ENCODE measurements at places on chromosomes 2 and 18. TPM values are rescaled to one million over a fixed set of nuclear protein-coding genes. Genes with fewer than 3 reads are reported as not detected.

- no peaks in the 10 kb centered on the region for H3K27me3 ChIP-seq
- H3K27ac ChIP-seq = no peak overlapping the region
- DNase-seq = no peak
- peaks cover 4% of the 10 kb centered on the region for H3K36me3 ChIP-seq
- H3K4me3 ChIP-seq = no peak overlapping the region
Observed at GRCh38 chr2:201413143-201413542, 38.1 kb downstream of the TRAK2 start.

DSG1 gene
- not detected for total RNA-seq

- no peak overlapping the region for H3K4me3 ChIP-seq
- no peak for DNase-seq
- no peaks in the 10 kb centered on the region for H3K4me1 ChIP-seq
- H3K36me3 ChIP-seq = peaks cover 25% of the 10 kb centered on the region
Observed at GRCh38 chr2:47437287-47437686, 34.3 kb downstream of the MSH2 start.

KIAA2012 gene
- not detected for total RNA-seq
